ENCODE measurements at places on chromosomes 1 and 21. TPM values are rescaled to one million over a fixed set of nuclear protein-coding genes. Genes with fewer than 3 reads are reported as not detected.

DNA sequence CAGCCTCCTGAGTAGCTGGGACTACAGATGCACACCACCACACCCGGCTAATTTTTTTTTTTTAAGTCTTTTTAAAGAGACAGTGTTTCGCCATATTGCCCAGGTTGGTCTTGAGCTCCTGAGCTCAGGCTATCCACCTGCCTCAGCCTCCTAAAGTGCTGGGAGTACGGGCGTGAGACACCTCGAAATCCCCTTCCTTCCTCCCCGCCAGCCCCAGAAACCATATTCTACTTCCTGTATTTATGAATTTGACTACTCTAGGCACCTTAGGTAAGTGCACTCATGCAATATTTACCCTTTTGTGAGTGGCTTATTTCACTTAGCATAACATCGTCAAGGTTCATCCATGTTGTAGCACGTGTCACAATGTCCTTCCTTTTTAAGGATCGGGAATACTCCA lies 6.9 kb upstream of the LRP8 start:
- no peak for DNase-seq

The LACTBL1 gene
- not detected for polyA plus RNA-seq

GRCh38 chr21:41209016-41209619 lies 41.2 kb downstream of the BACE2 start:
- no peak for DNase-seq

DNA sequence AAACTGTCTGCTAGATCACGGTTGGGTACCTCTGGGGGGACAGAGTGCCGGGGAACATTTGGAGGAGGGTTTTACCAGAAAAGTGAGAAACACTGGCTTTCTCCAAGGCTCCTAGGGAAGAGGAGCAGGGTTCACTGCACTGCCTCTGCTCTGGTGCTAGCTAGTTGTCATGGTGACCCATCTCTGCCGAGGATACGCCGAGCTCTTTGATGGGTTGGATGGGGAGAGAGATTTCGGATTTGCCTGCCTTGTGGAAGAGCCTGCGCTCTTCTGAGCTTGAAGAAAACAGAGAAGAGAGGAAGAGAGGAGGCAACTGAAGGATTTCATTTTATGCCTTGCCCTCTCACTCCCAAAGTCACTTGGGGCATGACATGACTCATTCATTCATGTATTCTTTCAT lies 92.1 kb downstream of the NAV1 start:
- no peak for DNase-seq

The ADGRL4 gene
- 24.7 TPM for polyA plus RNA-seq

GRCh38 chr21:41426676-41427404 lies 801 bp downstream of the MX1 start:
- DNase-seq: no peak

DNA sequence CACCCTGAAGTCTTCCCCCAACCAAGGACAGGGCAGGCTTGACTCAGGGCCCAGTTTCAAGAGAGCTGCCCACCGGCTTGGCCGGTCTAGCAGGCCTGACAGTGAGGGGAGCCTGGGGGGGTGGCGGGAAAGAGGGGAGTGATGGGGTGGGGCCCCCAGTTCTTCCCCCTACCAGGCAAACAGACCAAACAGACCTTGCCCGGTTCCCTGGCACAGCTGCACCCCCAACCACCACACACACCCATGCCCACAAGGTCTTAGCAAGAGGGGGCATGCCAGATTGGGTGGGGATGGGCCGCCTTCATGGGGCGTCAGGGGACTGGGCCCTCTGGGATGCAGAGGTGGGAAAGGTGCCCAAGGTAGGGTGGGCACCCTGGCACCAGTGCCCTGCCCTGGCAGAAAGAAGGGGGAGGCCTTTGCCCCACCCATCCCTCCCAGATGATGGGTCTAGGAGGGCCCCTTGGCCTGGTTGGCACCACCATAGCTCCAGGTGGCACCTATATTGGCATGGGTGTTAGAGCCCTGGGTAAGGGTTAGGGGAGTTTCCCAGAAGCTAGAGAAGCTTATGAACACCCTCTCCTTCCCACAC lies 8.9 kb downstream of the ZBTB7B start:
- no peak for DNase-seq

DNA sequence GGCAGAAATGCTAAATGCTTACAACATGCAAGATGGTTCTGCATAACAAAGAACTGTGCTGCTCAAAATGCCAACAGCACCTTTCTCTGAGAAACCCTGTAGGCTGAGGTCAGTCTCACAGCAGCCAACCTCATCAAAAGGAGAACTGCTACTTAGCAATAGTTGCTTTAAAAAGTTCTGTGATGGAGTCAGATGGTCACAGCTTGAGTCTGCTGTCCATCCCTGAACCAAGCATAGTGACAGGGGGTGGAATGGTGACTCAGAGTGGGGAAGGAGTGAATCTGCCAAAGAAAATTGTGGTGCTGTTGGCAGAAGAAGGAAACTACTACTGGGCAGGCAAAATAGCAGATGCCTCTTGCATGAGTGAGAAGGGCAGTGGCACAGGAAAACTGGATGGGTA lies 106.0 kb upstream of the FAM78B start:
- DNase-seq: no peak

The HES2 gene
- polyA plus RNA-seq: 0.33 TPM

The ZCCHC17 gene
- 49.8 TPM for polyA plus RNA-seq

GRCh38 chr21:38984982-38985567 lies 179.3 kb downstream of the ETS2 start:
- DNase-seq: no peak

- no peak for DNase-seq
Observed at GRCh38 chr1:230599926-230600656, 42.2 kb upstream of the COG2 start.

- DNase-seq: no peak
Observed at GRCh38 chr1:37560401-37561132, 3.8 kb downstream of the DNALI1 start.

GRCh38 chr1:199082778-199083389 lies 444.0 kb downstream of the PTPRC start:
- no peak for DNase-seq

The RPTN gene
- not detected for polyA plus RNA-seq

The FCRL6 gene
- 0.25 TPM for polyA plus RNA-seq

DNA sequence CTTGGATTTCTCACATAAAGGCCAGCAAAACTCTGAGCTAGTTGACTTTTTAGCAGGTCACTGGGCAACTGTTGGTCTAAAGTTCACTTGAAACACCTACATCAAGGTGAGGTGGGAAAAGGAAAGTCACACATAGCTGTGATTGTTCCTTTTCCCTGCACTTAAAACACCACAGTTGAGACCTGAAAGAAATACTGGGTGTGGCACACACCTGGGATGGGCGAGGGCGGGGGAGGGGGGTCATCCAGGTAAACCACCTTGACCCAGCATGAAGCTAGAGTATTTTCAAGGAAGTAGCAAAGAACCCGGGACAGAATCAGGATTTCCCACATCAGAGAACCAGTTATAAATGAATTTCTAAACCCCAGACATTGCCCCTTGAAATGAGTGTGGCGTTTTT lies 26.4 kb downstream of the ZNF697 start:
- no peak for DNase-seq

GRCh38 chr1:42179275-42179674 lies 14.7 kb upstream of the GUCA2A start:
- no peak for DNase-seq

- no peak for DNase-seq
Observed at GRCh38 chr1:70819231-70819630, 228.4 kb downstream of the PTGER3 start.

DNA sequence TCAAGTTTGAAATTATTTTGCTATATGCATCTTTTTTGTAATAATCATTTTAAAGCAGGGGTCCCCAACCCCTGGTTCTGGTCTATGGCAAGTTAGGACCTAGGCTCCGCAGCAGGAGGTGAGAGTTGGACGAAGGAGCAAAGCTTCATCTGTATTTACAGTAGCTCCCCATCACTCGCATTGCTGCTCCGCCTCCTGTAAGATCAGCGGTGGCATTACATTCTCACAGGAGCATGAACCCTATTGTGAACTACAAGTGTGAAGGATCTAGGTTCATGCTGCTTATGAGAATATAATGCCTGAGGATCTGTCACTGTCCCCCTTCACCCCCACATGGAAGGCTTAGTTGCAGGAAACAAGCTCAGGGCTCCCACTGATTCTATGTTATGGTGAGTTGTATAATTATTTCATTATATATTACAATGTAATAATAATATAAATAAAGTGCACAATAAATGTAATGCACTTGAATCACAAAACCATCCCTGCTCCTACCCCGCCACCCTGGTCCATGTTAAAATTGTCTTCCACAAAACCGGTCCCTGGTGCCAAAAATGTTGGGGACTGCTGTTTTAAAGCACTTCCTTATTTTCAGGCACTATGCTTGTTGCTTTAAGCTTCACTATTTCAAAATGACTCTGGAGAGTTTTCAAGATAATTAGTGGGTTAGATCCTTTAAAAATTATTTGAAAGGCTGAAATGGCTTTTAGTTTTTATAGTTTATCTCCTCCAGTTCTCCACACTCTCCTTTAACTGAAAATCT lies 74.8 kb downstream of the PLA2G4A start:
- DNase-seq: no peak

- no peak for DNase-seq
Observed at GRCh38 chr1:165383067-165383466, 26.6 kb upstream of the LMX1A start.

DNA sequence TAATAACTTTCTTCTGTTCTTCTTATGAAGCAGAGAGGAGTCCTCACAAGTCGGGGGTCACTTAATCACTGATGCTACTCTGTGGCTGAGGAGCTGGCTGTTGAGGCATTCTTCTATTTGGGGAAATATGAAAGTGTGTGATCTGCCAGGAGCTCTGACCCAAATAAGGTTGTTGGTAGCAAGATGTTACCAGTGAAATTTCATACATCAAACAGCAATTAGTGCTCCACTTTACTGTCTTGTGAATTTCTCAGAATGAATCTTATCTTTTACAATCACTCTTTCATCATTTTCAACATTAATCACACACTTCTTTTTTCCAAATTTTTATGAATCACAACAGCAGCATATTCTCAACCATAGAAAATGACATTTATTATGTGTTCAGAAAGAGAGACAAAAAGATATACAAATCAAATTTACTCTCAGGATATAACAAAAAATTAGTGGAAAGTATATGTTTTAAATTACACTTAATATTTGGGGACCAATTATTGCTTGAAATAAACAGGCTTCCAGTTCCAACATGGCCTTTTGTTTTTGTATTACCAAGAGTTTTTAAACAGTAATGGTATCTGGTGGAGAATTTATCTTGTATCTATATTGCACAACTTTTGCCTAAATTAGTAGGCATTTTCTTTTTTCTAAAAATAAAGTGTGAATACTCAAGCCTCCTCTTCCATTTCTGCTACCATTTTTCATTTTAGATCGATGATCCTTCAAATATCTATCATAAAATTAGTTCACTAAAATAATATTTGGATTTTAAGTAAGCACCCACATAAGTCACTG lies 9.6 kb downstream of the PTGER3 start:
- no peak for DNase-seq

- no peak for DNase-seq
Observed at GRCh38 chr21:15122241-15122640, 57.4 kb upstream of the NRIP1 start.

The PRMT2 gene
- 121 TPM for polyA plus RNA-seq

GRCh38 chr1:229192031-229192430 lies 78.9 kb upstream of the RAB4A start:
- no peak for DNase-seq

All from right renal pelvis (tissue), 4 donors.